Astrocyte (in vitro differentiated cells and primary cell): ENCODE measurements at places on chromosomes 6 and 20.
A peak's percentile ranks its signal among the peaks of the same experiment; 100 is the strongest.

GRCh38 chr6:141866731-141867497 lies 265.8 kb upstream of the GJE1 start:
- H3K4me1 ChIP-seq: no peaks in the 10 kb centered on the region
- H3K4me3 ChIP-seq: no peak overlapping the region
- no peak for DNase-seq

- H3K27me3 ChIP-seq: no peaks in the 10 kb centered on the region
- no peak for DNase-seq
- H3K4me3 ChIP-seq: no peak overlapping the region
- H3K4me1 ChIP-seq: peaks cover under 1% of the 10 kb centered on the region
- H3K36me3 ChIP-seq: no peaks in the 10 kb centered on the region
- H3K27ac ChIP-seq: no peak overlapping the region
These were observed 41.2 kb downstream of the DUSP22 start for GRCh38 chr6:333379-334002.

DNA sequence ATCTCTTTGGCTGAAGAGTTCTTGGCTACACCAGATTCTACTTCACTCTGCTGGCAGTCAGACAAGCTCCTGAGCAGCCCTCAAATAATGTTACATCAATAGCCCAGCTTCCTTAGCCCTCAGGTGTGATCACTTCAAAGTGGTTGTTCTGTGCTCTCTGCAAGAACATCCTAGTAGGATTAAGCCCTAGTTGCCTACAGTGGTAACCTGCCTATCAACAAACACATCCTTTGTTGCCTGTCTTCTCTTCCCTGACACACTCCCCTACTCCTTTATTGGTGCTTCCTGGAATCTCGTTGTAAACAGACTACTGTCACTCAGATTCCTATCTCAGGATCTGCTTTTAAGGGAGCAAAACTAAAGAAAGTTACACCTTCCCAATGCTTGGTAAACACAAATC lies 45.1 kb upstream of the TASP1 start:
- DNase-seq: no peak
- no peaks in the 10 kb centered on the region for H3K36me3 ChIP-seq
- no peak overlapping the region for H3K27ac ChIP-seq
- H3K4me3 ChIP-seq: no peak overlapping the region
- H3K27me3 ChIP-seq: no peaks in the 10 kb centered on the region

DNA sequence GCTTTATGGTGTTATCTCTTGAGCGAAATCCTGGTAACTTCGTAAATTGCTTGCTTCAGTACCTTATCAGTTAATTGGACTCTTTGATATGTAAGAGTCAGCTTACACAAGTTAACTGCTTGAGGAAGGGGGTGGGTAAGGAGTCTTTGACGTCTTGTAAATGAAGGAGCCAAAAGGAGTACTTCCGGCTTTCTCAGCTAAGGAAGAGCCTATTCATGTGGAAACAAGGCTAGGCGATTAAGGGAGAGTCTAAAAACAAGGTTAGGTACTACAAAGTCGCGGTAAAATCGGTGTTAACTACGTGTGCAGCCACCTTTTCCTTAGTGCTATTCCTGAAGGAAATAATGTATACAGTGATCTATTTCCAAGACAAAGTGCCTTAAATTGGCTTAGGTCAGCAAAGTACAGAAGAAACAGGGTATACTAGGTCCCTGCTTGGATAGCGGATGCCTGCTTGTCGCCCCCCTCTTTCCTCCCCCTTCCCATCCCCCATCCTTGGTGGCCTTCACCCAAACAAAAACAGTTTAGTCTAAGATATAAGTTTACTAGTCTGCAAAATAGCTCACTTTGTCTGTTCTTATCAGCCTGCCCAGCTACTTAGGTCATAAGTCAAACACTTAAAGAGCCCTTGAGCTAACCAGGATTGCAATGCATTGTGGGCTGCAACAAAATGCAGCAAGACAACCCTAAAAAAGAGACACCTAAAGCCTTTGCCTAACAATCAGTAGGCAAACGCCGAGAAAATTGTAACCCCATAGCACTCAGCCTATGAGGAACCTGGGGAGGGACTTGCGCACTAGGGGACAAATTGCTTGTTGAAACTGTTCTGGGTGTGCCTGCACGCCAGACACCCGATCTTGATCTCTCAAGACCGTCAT lies 147.3 kb downstream of the TRIM27 start:
- peaks cover 82% of the 10 kb centered on the region for H3K27me3 ChIP-seq
- H3K4me3 ChIP-seq: no peak overlapping the region
- H3K36me3 ChIP-seq: no peaks in the 10 kb centered on the region
- no peak overlapping the region for H3K27ac ChIP-seq

DNA sequence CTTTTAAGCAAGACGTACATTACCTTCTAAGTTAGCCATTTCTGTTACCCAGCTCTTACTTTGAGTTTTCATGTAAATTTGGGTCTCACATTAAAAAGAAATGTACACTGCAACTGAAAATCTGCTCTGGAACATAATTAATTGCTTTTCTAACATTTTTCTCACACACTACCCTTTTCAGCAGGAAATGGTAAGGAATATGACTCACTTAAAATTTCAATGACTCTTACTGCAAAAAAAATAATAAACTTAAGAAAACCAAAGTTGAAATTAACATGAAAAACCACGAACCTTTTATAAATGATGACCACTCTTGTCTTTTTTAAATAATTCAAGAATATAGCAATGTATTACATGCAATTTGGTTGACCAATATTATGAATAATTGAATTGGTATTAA lies 1.3 kb downstream of the CGA start:
- DNase-seq: peak; percentile 74
- H3K27ac ChIP-seq: peak overlapping the region; percentile 48
- H3K4me3 ChIP-seq: no peak overlapping the region
- no peaks in the 10 kb centered on the region for H3K36me3 ChIP-seq
- H3K4me1 ChIP-seq: peaks cover 16% of the 10 kb centered on the region
- H3K27me3 ChIP-seq: no peaks in the 10 kb centered on the region

DNA sequence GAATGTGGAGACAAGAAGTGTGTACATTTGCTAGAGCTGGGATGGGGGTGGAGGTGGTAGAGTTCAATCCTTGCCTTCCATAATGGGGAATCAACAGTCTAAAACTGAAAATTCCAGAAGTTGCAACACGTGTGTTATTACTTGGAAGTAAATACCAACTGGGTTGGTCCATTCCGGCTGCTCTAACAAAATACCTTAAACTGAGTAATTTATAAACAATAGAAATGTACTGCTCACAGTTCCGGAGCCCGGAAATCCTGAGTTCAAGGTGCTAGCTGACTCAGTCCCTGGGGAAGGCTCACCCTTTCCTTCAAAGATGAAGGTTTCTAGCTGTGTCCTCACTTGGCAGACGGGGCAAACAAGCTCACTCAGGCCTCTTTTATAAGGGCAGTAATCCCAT lies 59.0 kb downstream of the RIN2 start:
- peak; percentile 94 for DNase-seq
- no peak overlapping the region for H3K4me3 ChIP-seq

DNA sequence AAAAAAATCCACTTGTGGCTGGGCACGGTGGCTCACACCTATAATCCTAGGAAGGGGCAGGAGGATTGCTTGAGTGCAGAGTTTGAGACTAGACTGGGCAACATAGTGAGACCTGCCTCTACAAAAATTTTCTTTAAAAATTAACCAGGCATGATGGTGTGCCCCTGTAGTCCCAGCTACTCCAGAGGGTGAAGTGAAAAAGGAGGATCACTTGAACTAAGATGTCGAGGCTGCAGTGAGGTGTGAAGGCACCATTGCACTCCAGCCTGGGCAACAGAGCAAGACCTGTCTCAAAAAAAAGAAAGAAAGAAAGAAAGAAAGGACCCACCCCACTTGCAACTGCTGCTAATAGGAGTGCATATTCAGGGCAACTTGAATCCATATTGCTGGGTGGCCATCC lies 13.7 kb upstream of the SNX3 start:
- H3K4me3 ChIP-seq: no peak overlapping the region
- no peak overlapping the region for H3K27ac ChIP-seq
- no peaks in the 10 kb centered on the region for H3K36me3 ChIP-seq
- no peak for DNase-seq

DNA sequence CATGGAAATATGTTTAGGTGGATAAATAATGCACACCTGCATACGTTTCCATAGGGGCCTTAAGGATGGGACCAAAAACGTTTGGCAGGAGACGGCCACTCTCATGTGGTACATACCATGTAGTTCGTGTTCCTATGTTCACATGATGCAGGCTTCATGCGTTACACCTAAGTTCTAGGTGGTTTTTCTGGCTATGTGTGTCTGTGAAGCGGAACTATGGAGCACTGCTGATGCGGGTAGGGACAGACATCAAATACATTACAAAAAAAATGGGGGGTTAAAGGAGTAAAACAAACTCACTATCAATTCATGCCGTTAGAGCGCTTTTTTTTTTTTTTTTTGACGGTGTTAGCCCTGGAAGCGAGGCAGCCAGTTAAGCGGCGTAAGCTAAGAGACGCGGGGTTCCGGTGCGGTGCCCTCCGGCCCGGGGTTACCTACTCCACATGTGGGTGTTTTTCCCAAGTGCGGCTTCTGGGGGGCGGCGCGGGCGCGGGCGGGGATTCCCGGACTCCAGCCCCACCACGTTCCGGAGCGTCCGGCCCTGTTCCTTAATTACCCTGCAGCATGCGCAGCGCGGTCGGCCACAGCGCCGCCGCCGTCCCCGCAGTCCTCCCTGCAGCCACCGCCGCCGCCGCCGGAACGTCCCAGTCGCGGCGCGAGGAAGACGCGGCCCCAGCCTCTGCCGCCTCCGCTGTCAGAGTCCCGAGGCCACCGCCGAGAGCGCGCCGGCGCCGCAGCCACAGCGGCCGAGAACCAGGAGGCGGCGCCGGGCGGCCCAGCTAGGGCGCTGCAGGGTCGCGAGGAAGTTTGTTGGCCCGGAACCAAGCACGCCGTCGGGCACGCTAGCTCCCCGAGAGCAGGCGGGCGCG lies 648 bp downstream of the COL19A1 start:
- H3K36me3 ChIP-seq: no peaks in the 10 kb centered on the region
- H3K27ac ChIP-seq: no peak overlapping the region
- peak overlapping the region; percentile 68 for H3K4me3 ChIP-seq
- H3K4me1 ChIP-seq: peaks cover 10% of the 10 kb centered on the region

- DNase-seq: no peak
- H3K36me3 ChIP-seq: no peaks in the 10 kb centered on the region
- no peak overlapping the region for H3K27ac ChIP-seq
- peak overlapping the region; percentile 57 for H3K4me3 ChIP-seq
- no peaks in the 10 kb centered on the region for H3K27me3 ChIP-seq
- peaks cover 4% of the 10 kb centered on the region for H3K4me1 ChIP-seq
These were observed 594.7 kb upstream of the ADGRB3 start for GRCh38 chr6:68040312-68040778.

DNA sequence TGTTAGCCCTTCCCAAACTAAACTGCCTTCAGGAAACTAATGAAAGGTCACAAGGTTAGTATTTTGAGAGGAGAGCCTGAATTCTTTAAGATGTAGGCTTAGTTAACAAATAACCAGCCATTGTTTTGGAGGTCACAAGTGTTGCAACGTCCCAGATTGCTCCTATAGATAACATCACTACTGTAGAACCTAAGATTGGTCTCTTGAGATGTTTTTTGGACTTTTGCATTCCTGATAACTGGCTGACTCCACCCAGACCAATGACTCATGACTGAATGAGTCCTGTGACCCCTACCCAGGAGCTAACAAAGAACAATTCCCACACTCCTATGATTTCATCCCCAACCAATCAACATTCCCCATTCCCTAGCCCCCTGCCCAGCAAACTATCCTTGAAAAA lies 178.8 kb downstream of the SCP2D1 start:
- H3K4me1 ChIP-seq: no peaks in the 10 kb centered on the region
- H3K36me3 ChIP-seq: no peaks in the 10 kb centered on the region
- H3K27me3 ChIP-seq: no peaks in the 10 kb centered on the region
- H3K4me3 ChIP-seq: no peak overlapping the region
- H3K27ac ChIP-seq: no peak overlapping the region

GRCh38 chr6:158703111-158703836 lies 53.4 kb downstream of the SYTL3 start:
- no peak for DNase-seq
- no peak overlapping the region for H3K4me3 ChIP-seq
- H3K36me3 ChIP-seq: no peaks in the 10 kb centered on the region
- H3K4me1 ChIP-seq: peaks cover 16% of the 10 kb centered on the region
- H3K27ac ChIP-seq: no peak overlapping the region

- peaks cover 9% of the 10 kb centered on the region for H3K4me1 ChIP-seq
- H3K4me3 ChIP-seq: peak overlapping the region; percentile 86
- peak overlapping the region; percentile 37 for H3K27ac ChIP-seq
- H3K27me3 ChIP-seq: peaks cover 2% of the 10 kb centered on the region
- no peak for DNase-seq
- no peaks in the 10 kb centered on the region for H3K36me3 ChIP-seq
These were observed 240.4 kb downstream of the PHACTR1 start for GRCh38 chr6:12956991-12957320.

DNA sequence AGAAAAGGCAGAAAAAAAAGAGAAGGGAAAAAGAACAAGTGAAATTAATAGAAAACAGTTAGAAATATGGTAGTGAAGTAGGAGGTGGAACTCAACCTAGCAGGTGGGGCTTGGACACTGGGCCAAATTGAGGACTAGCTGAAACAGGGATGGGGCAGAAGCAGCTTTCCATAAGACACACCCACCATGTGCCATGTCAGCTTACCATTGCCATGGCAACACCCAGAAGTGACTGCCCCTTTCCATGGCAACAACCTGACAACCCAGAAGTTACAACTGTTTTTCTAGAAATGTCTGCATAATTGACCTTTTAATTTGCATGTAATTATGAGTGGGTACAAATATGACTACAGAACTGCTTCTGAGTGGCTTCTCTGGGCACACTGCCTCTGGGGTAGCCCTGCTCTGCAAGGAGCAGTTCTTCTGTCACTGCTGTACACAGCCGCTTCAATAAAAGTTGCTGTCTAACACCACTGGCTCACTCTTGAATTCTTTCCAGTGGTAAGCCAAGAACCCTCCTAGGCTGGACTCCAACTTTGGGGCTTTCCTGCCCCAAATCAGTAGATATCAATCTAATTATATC lies 35.9 kb upstream of the SLC24A3 start:
- no peaks in the 10 kb centered on the region for H3K4me1 ChIP-seq
- no peak overlapping the region for H3K27ac ChIP-seq
- H3K4me3 ChIP-seq: no peak overlapping the region

DNA sequence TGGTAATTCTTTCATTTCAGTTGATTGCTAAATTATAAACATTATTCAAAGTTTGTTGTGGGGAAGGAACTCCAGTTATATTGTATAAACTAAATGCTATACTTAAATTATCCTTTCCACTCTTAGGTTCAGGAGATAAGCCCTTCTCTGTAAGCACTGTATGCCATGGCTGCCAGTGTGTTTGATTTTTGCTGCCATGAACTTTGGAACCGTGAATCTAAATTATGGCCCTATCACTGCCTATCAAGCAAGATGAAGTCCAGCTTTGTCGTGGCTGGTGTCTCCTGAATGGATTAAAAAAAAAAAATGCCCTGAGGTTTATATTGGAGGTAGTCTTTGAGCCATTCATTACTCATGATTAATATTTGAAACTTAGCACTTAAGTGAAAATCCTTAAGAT lies 44.7 kb downstream of the CDC5L start:
- no peaks in the 10 kb centered on the region for H3K36me3 ChIP-seq
- H3K4me3 ChIP-seq: no peak overlapping the region
- no peaks in the 10 kb centered on the region for H3K27me3 ChIP-seq
- no peak overlapping the region for H3K27ac ChIP-seq
